ENCODE measurements at places on chromosomes 6 and 20.
A peak's percentile ranks its signal among the peaks of the same experiment; 100 is the strongest.

DNA sequence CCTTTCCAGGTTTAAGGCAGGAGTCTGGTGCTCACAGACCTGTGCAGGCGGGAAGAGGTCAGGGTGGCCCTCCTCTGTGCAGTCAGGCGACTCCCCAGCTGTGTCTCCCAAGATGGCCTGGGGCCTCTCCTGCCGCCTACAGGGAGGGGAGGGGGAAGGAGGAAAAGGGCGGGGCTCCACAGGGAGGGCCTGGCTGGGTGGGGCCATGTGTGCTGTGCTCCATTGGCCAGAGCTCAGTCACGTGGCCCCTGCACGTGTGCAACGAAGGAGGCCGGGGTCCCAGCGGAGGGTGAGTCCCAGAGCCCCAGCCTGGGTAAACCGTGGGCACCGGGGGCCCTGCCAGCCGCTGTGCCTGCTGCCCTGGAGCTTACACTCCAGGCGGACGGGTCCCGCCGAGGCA lies 211.6 kb downstream of the ZDHHC14 start:
- DNase-seq: no peak

- DNase-seq: no peak
Observed at GRCh38 chr20:23652371-23652770, 14.6 kb upstream of the CST3 start.

DNA sequence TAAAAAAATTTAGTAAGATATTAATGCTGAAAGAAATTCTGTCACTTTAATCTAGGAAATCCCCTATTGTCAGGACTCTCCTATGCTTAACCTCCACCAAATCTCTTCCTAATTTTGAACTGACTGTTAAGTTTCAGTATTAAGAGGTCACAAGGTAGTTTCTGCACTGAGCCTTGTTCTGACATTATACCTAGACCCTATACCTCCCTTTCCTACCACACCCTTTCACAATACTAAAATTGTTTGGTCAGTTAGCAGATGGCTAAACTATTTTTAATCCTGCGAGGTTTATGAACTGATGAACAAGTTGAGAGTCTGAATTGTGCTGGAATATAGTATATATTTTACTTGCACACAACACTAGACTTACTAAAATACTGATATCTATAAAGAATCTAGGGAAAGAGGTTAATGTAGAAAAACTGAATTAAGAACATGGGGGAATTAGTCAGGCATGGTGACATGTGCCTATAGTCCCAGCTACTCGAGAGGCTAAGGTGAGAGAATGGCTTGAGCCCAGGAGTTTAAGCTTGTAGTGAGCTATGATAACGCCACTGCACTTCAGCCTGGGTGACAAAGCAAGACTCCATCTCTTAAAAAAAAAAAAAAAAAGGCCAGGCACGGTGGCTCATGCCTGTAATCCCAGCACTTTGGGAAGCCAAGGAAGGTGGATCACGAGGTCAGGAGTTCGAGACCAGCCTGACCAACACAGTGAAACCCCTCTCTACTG lies 51.5 kb downstream of the HBS1L start:
- no peak for DNase-seq

GRCh38 chr6:31834367-31835250 lies 7.1 kb downstream of the HSPA1B start:
- DNase-seq: peak; percentile 81

GRCh38 chr6:142871910-142872331 lies 73.1 kb downstream of the HIVEP2 start:
- DNase-seq: peak; percentile 91

DNA sequence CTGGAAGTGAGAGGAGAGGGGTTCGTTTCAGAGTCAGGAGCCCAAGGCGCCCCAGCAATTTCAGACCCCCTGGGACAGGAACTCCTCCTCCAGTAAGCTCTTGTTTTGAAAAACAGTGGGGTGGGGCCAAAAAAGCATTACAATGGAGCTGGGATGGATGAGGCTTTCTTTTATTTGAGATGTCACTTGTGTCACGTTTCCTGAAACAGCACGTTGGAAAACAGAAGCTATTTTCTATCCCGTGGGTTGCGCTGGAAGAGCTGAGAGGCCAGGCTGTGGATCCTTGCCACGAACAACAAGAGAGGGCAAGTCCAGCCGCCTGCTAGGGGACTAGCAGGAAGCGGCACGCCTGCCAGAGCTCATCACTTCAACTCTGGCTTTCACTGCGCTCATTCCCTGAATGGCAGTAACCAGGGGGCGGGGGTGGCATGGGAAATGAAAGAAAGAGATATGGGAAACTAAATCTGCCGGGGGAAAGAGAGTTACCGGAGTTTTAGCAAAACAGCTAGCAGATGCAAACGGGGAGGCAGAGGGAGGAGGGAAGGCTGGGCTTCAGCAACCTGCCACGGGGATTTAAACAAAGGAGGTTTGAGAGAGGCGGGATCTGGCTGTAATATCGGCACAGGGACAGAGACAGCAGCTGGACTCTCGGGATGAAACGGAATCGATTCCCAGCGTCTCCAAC lies 34.6 kb downstream of the GCNT2 start:
- peak; percentile 3 for DNase-seq

DNA sequence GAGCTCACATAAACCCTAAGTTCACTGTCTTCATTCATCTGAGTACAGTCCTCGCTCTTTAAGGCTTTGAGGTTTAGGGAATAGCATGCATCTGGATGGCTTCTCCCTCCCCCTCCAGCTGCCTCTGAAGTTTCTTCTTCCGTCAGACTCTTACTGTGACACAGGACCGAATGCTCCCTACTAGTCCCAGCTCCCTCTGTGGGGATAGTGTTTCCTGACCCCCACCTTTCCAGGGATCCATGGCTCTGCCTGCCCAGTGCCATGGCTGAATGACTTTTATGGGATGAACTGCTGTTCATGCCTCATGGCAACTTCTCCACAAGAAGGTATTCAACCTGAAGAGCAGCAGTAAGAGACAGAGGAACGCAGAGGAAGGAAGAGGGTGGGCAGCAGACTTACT lies 79.8 kb upstream of the EMILIN3 start:
- DNase-seq: no peak

- no peak for DNase-seq
Observed at GRCh38 chr6:4794140-4794707, 18.0 kb downstream of the CDYL start.

DNA sequence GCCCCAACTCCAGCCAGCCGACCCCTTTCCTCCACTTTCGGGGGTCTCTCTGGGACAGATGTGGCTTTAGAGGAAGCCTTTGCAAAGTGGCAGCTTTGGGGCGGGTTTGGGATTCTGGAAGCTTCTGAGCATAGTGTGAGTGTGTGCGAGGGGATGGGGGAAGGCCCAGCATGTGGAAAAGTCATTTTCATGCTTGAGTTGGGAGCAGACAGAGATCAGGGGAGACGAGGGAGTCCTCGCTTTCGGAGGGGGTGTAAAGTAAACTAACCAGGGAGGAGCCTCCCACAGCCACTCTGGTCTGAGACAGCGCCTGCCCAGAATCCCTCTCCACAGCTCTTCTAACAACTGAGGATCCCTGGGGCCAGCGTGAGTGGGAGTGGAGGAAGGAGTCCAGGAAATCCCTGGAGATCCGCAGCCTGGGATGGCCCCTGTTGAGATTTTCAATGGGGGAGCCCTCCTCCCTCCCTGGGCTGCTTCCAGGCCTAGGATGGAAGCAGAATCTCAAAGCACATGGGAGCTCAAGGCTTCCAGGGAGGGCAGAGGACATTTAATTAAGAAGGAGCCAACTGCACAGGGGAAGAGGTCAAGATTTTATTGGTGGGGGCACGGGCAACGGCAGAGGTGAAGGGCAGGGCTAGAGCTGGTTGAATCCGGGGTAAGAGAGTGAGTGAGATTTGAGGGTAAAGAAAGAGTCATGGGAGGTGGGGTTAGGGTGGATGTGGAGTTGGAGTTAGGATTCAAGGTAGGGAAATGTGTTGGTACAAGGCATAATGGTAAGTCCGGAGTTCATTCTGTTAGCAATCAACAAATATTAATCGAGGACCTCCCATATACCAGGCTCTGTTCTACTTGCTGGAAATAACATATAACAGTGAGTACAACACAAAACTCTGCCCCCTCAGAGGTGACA lies 102.3 kb upstream of the FOXP4 start:
- peak; percentile 52 for DNase-seq

DNA sequence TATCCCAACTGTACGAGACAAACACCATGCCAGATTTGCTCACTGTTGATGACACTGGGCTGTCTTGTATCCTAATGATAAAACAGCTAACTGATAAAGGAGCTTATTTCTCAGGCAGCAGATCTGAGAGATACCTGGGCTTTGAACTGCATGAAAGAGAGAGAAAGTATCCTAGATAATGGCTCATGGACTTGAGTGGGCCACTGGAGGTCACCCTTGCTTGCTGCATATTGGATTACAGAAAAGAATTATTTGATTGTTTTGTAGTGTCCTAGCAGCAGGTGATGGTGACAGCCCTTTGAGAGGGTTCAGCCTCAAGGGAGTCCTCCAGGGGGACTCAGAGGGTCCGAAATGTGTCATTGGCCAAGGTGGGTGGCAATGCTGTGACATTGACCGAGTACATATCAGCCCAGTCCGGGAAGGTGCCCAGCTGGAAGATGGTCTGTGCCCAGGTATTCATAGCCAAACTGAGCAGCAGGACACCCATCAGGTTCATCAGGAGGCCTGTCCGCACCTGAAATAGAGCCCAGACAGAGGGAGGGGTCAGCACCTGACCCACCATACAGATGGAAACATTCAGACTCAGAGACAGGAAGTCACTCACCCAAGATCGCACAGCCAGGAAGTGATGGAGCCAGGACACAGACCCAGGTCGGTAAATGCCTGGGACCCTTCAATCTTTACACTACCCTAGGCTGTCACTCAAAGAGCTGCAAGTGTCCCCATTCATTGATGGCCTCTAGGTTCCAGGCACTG lies 9.4 kb upstream of the OCSTAMP start:
- DNase-seq: no peak

DNA sequence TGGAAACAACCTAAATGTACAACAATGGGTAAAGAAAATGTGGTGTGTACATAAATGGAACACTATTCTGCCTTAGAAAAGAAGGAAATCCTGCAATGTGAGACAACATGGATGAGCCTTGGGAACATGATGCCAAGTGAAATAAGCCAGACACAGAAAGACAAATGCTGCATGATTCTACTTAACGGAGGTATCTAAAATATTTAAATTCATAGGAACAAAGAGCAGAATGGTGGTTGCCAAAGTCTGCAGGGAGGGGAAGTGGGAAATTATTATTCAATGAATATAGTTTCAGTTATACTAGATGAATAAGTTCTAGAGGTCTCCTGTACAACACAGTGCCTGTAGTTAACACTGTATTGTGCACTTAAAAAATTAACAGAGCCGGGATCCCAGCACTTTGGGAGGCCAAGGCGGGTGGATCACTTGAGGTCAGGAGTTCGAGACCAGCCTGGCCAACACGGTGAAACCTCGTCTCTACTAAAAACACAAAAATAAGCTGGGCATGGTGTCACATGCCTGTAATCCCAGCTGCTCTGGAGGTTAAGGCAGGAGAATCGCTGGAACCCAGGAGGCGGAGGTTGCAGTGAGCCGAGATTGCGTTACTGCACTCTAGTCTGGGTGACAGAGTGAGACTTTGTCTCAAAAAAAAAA lies 71.4 kb upstream of the SNX9 start:
- DNase-seq: no peak

DNA sequence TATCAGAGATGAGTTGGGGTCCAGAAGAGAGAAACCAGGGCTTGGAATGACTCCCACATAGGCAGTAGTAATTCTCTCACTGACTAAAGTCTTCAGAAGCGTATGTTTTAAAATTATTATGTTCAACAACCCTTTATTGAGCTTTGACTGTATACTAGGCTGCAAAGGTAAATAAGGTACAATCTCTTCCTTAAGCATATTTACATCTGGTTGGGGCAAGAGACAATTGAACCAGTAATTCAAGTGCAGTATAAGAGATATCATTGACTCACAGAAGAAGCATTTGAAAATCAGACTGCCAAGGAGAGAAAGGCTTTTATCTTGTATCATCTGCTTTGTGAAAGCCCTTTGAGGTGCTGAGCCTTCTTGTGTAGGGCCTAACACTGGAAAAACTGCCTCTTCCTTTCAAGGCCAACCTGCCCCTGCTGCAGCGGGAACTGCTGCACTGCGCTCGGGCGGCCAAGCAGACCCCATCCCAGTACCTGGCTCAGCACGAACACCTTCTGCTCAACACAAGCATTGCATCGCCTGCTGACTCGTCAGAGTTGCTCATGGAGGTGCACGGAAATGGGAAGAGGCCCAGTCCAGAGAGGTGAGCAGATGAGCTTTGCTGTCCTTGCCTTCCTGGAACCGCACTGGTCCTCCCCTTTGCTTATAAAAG lies 39.3 kb upstream of the C20orf144 start:
- no peak for DNase-seq

Measured in amniotic epithelial cell (primary cell).